ENCODE measurements at places on chromosomes 11 and 22.

- no peak for ATAC-seq
Measured at GRCh38 chr22:36457688-36458450, 23.6 kb downstream of the TXN2 start.

DNA sequence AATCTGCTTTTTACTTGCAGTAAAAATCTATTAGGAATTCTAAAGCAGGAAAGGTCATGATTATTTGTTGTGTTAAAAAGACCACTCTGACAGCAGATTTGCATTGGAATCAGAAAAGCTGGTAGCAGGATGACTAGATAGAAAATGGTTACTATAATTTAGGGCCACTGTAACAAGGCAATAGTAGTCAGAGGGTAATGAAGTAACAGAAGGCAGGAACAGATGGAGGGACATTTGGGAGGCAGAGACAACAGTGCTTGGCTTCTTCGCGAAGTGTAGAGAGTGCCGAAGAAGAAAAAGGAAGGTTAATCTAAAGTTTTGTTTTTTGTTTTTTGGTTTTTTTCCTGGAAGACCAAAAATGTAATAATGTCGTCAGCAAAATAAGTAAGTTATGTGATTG is 129.8 kb upstream of the SLC5A12 start:
- ATAC-seq: no peak

DNA sequence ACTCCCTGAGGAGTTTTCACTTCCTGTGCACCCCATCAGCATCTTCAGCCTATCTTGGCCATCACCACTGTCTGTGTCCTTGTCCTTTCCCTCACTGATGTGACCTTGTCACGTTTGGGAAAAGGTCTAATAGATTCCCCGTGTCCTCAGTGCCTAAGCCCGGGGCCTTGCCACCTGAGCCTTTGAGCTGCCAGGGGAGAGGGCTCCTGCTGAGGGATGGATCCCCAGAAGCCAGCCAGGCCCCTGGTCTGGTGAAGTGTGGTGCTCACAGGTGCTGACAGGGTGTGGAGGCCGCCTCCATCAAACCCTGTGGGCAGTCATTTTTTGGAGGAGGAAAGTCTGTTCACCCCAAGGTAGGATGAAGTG is 47.2 kb downstream of the GAB4 start:
- ATAC-seq: no peak

DNA sequence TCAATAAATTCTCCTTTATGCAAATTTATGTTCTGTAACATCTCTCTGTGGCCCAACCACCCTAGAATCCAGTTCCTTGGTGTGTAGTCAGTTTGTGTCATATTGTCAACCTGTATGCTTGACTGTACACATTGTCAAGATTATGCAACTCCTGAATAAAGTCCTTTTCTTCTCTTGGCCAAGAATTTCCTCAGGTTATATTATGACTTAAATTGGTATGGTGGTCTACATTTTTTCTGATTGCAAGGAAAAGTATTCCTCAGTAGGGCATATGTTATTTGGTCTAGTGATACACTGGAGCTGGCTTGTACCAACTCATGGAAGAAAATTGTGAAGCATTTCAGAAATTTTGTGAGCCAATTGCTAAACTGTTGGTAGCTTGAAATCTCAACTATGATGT is 482.8 kb upstream of the CHORDC1 start:
- ATAC-seq: no peak

DNA sequence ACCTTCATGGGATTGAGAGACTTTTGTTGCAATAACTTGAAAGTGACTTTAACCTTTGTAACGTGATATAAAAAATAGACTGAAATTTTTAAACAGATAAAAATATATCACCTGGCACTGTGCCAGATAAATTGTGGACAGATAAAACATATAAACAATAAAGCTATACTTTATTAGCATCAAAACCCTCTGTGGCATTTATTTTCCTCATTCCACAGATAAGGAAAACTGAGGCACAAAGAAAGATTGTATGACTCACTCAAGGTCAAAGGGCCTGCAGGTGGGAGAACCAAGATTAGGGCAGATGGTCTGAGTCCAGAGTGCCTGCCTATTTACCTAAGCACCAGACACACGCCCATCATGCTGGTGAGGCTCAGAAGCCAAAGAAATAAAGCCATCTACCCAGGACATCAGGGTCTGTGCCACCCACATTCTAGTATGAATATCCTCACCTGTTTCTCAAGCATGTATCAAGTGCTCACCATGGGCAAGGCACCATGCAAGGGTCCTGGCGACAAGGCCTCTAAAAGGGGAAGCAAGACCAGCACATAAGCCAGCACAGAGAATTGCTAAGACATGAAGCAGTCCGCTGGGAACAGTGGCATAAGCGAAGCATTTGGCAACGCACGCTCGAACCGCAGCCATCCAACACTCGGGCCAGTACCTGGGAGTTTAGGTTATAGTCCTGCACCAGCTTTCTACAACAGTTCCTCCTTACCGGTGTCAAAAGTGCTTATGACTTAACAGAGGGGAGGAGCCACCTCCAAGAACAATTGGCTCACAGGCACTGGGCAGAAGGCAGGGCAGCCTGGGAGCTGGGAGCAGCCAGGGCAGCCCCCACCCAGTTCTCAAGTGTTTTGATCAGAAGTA is 17.6 kb downstream of the MYH9 start:
- ATAC-seq: peak; percentile 89

- peak; percentile 90 for ATAC-seq
Measured at GRCh38 chr22:23012081-23012622, 58.2 kb upstream of the GNAZ start.

DNA sequence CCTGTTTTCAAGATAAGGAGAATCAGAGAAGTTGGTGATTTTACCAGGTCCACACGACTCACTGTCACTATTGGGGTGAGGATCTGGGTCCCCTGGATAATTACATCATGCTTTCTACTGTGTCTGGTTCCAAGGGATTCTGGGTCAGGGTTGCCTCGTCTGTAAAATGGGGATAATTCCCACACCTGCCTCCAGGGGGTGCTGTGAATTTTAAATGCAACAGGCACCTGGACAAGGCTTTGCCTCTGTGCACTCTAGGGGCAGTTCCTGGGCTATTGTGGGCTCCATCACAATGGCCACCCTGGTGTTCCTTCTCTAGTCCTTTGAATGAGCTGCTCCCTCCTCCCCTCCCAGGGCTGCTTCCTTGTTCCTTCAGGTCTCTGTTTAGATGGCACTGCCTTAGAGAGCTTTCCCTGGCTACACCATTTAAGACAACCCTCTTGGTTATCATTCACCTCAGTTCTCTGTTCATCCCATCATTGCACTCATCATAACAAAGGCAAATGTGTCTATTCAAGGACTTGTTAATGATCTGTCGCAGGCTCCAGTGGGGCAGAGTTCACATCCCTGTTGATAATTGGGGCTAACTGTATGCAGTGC is 178.6 kb downstream of the MIAT start:
- no peak for ATAC-seq

GRCh38 chr22:49368976-49369725 is 458.5 kb downstream of the BRD1 start:
- no peak for ATAC-seq

- ATAC-seq: peak; percentile 92
Measured at GRCh38 chr11:64894070-64894811, 15.8 kb upstream of the EHD1 start.

- no peak for ATAC-seq
Measured at GRCh38 chr22:17922925-17923903, 101.1 kb downstream of the MICAL3 start.

GRCh38 chr11:36361901-36362391 is 65.9 kb downstream of the PRR5L start:
- no peak for ATAC-seq

- ATAC-seq: no peak
Measured at GRCh38 chr22:32219026-32219425, 14.2 kb upstream of the RFPL2 start.

DNA sequence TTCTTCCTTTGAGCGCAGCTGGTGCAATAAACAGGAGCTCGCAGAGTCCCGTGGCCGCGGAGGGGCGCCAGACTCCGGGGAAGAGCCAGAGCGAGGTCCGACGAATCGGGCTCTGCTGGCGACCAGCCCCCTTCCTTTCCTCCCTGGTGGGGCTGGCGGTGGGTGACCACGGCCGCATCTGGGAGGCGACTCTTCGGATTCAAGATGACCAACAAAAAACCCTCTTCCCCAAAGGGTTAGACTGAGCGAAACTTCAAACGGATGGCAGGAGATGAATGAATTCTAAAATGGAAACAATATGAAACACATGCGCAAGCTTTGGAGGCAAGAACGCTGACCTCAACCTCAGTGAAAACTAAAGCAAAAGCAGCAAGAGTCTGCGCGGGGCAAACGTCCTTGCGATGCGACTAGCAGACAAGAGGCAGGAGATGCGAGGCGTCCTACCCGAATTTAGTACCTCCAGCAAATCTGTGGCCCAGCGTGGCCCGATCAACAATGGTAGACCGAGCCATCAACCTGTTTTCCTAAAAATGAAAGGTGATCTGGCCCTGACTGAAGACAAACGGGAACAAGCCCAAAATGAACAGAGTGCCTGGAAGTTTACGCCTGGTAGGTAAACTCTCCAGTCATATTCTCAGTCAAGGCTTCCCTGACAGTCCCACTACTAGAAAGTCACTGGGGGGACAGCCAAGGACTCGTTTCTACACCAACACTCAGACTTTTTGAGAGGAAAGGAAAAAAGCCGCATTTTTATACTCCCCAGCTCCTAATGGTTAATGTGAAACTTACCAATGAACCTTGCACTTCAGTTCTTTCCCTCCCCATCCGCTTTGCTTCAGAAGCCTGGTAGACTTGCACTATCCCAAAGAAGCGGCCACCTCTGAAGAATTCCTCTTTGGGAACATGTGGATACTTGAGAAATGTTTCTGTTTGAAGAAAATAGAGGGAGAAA is 11.6 kb downstream of the MMP3 start:
- ATAC-seq: no peak

DNA sequence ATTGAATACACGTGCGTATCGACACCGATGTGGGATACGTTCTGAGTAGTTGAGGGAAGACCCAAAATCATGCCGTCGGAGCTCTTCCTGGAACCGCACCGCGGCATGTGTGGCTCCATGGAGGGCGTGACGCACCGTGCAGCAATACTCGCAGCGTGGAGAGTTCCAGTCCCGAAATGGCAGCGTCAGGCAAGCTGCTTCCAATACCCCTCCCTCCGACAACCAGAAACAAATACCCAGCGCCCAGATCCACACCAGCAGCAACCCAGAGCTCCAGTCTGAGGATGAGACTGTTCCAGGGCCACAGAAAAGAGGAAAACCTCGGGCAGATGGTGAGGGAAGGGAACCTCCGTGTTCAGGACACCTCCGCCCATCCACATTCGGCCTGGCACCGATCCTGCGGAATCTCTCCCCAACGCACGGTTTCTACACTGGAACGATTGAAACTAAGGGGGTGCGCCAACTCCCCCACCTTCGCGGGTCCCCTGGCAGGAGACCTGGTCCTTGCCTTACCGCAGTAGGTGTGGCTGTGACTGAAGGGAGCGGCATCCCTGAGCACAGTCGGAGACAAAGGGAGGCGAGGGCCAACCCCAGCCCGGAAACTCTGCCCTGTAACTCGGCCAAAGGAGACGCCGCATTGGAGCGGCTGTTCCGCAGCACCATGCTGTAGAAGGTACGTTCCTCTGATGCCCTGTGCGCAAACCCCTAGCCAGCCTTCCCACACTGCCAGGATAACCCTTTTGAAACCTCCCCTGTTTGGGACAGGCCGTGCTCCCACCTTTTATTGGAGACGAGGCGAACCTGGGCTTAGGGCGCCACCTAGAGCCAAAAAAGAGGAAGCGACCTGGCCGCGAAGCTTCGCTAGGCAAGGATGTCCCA is 28.2 kb downstream of the DBX1 start:
- no peak for ATAC-seq

GRCh38 chr11:111934306-111934705 is 2.8 kb upstream of the DIXDC1 start:
- ATAC-seq: no peak

GRCh38 chr11:100640646-100641045 is 46.4 kb upstream of the ARHGAP42 start:
- ATAC-seq: no peak

DNA sequence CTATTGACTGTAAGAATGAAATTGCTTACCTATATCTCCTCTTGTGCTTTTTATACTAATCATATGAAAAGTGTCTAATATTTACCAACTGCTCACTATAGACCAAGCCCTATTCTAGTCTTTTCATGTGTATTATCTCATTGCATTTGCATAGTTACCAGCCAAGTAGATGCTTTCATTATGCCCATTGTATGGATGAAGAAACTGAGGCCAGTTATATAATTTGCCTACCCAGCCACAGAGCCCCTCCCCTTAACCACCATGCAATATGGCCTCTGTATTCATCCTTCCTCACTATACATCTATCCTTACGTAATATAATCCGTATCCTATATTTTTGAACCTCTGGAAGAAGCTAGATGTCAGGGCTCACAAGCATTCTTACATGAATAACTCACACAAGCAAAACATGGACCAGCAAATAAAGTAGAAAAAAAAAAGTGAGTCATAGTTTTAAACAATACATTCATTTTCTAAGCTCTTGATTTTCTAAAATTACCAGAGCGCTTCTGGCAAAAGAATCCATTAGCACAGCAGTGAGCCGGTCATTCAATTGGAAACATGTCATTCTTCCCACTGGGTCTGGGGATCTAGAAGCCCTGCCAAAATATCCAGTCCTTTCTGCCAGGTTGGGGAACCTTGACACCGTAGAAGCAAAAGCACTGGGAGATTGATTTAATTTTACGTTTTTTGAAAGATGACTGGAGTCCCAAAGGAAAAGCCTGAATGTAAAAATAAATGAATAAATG is 80.0 kb downstream of the C11orf91 start:
- ATAC-seq: no peak

GRCh38 chr22:44888491-44889254 is 121.1 kb downstream of the PHF21B start:
- no peak for ATAC-seq

DNA sequence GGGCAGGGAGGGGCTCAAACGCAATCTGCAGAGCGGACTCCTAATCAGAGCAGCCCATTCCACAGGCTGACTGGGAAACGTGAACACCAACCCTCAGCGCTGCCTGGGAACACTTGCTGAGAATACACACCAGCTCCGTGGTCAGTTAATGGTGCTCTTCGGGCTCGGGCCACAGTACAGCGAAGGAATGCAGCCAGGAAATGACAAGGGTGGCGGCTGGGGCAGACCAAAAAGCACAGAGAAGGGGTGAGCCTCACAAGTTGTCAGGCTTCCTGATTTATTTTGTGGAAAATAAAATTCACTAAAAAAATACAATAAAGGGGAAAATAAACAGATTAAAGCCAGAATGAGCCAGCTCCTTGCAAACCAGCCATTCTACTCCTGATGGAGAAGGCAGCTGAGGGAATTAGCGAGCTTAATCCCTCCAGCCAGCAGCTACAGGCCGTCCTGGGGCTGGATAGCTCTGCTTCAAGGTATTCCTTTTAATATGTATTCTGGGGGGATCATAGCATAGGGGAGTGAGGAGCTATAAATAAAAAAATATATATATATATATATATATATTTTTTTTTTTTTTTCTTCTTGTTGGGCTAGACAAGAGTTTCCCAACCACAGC is 165.5 kb upstream of the NTM start:
- peak; percentile 4 for ATAC-seq

GRCh38 chr11:70001246-70001645 is 76.9 kb upstream of the ANO1 start:
- no peak for ATAC-seq
